ENCODE measurements at places on chromosomes 5 and 9.

DNA sequence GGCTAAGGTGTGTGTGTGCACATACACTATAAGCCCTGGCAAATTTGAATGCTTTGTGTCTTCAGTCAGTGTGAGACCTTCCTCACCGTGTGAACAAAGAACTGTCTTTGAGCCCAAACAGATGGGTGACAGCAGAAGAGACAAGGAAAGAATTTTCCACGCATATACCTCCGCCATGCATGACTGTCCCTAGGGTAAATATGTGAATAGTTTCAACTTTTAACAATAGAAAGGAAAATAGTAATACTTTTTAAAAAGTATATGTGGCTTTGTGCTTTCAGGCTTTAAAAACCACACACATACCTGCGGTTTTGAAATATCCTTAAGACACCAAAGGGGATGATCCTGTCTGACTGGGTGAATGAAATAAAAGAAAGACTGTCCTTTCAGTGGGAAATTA, 438.6 kb upstream of the MPDZ start:
- no peak for DNase-seq

DNA sequence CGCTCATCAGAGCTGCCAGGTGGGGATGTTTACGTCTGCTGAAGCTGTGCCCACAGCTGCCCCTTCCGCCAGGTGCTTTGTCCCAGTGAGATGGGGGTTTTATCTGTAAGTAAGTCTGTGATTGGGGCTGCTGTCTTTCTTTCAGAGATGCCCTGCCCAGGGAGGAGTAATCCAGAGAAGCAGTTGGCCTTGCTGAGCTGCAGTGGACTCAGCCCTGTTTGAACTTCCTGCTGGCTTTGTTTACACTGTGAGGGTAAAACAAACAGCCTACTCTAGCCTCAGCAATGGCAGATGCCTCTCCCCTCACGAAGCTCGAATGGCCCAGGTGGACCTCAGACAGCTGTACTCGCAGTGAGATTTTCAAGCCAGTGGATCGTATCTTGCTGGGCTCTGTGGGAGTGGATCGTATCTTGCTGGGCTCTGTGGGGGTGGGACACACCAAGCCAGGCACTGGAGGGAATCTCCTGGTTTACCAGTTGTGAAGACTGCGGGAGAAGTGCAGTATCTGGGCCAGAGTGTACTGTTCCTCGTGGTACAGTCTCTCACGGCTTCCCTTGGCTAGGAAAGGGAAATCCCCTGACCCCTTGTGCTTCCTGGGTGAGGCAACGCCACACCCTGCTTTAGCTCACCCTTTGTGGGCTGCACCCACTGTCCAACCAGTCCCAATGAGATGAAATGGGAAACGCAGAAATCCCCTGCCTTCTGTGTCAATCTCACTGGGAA, 530.1 kb upstream of the DMAC1 start:
- no peak for DNase-seq

- DNase-seq: no peak
These were observed 77.6 kb downstream of the CDO1 start for GRCh38 chr5:115738830-115739229.

- no peak for DNase-seq
These were observed 4.0 kb downstream of the SAP30L start for GRCh38 chr5:154449786-154450185.

DNA sequence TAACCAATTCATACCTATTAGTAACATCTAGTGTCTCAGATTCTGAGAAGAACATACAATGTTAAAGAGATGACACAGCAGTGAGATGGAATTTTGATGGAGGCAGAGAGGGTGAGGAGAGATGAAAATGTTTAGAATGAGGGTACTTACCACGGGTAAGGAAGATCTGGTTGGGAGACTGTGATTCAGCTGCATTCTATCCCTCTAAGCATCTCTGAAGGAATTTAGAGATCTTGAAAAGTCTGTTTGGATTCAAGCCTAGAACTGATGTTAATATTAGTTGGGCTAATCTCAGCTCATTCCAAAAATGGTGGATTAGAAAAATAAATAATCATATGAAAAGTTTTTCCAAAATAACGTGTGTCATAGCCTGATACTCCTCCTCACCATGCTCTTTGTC, 191.5 kb upstream of the CLINT1 start:
- no peak for DNase-seq

DNA sequence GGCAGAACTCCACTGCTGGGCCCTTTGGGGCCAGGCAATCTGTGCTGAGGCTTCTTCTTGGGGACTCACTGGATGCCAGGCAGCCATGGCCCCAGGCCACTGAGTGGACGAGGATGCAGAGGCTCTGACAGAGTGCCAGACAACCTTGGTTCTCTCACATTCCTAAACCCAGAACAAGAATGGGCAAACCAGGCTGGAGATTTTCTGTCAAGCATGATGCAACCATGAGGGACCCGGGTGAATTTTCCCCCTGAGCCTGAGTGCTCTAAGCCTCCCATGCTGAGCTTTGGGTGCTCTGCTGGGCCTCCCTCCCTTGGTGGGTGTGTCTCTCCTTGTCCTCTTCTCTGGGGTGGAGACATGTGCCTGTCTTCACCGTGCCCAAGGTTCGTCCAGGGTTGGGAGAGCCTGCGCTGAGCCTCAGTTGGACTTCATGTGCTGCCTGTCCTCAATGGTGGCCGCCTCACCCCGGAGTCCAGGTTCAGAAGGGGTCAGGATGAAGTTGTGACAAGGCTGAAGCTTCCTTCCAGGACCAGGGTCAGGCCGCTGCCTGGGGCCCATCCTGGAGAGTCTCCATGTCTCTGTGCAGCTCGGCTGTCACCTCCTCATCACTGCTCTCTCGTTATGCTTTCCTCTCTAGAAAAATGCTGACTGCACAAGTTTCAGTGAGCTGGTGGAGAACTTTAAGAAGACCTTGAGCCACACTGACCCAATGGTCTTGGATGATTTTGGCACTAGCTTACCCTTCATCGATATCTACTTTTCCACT, 24.1 kb downstream of the PITX1 start:
- no peak for DNase-seq

DNA sequence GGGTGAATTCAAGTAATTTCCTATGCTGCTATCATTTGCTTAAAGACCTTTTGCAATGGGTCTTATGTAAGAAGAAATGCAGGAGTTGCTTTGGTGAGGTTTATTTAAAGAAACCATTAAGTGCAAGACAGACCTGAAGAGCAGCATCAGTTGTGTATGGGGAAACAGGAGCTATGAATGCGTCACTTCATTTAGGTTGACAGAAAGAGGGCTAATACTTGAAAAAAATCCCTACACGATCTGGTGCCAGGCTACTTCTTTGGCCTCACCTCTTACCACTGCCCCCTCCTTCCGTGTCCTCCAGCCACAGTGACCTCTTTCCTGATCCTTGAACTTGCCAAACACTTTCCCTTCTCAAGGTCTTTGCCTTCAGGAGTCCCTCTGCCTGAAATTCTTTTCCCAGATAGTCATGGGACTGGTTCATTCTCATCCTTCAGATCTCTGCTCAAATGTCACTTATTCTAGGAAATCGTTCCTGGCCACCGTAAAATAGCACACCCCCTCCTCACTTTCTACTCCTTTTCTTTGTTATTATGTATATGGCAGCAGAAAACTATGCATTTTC, 1.4 kb upstream of the JAK2 start:
- no peak for DNase-seq

- no peak for DNase-seq
These were observed 82.5 kb downstream of the ADCY2 start for GRCh38 chr5:7478459-7478858.

DNA sequence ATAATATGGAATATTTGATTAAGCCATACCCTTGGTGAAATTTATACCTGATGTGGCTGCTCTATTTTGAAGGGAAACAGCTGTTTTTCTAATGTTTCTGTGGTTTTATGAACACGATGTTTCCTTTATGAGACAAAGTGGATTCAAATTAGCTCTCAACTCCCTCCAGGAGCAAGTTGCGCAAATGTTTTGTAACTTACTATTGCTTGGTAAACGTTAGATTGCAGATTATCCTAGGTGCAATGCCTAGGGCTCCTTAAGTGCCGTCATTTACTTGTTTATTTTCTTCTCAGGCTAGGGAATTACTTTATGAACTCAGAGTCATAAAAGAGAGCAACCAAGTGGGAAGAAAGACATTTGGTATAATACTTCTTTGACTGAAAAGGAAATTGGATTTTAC, 763.1 kb downstream of the TAF11L14 start:
- DNase-seq: no peak

GRCh38 chr5:159211729-159212174, 2.4 kb upstream of the RNF145 start:
- no peak for DNase-seq

DNA sequence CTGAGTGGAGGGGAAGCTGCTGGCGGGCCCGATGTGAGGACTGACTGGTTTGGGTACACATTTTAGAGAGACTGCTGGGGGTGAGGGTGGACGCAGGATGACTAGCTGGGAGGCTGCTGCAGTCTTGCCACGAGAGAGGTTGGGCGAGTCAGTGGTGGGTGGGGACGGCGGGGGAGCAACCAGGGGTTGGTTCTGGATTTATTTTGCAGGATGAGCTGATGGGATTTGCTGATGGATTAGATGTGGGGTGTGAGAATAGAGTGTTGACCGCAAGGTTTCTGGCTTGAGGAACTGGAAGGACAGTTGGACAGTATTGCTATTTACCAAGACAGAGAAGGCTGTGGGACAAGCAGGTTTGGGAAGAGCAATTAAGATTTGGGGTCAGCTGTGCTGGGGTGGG, 5.8 kb upstream of the NDST1 start:
- DNase-seq: no peak

DNA sequence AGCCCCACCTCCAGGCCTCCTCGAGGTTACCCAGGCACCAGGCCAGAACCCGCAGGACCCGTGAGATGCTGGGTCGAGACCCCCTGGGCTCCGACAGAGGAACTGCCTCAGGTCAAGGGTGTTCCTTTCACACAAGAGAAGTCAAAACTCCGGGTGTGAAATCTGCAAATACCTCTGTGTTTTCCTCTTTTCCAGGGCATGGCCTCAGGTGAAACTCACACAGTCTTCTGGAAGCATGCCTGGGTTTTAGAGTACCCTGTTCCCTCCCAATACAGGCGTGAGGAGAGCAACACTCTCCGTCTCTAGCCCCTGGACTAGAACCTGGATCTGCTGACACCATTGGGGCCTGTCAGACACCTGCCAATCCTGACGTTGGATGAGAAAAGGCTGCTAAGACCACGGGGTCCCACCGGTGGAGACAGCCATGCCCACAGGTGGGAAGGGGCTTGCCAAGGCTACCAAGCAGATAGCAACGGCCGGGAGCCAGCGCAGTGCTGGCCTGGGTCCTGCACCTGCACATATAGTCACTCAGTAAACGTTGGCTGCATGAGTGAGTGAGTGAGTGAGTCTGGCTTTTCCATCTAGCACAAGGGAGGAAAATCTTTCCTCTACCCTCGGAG, 182.0 kb upstream of the PPP1R26 start:
- DNase-seq: no peak

GRCh38 chr5:103451261-103451660, 111.3 kb downstream of the NUDT12 start:
- DNase-seq: no peak

DNA sequence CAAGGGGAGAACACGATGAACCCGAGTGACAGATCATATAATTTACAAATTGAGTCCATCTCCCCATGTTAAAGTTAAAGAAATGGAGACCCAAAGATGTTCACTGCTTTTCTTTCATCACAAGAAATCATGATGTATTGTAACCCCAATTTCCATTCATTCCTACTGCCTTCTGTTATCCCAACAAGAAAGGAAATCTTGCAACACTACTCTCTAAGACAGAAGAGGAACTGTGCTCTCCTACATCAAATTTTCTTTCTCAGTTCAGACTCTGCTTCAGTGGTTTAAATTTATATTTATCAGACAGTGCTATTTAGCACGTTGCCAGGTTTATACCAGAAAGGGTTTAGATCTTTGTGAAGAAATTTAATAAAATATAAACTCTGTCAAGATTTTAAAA, 83.8 kb upstream of the RASA1 start:
- no peak for DNase-seq

GRCh38 chr9:120846251-120846889, 3.6 kb upstream of the PSMD5 start:
- no peak for DNase-seq

DNA sequence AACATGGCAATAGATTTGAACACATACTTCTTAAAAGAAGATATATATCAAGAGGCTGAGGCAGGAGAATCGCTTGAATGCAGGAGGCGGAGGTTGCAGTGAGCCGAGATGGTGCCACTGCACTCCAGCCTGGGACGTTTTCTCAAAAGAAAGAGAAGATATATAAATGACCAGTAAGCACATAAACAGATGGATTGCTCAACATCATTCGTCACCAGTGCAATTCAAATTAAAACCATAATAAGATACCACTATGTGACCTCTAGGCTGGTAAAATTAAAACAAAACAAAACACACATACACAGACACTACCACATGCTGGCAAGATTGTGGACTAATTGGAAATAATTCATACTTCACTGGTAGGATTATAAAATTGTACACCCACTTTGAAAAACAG, 5.3 kb upstream of the TXN start:
- no peak for DNase-seq

DNA sequence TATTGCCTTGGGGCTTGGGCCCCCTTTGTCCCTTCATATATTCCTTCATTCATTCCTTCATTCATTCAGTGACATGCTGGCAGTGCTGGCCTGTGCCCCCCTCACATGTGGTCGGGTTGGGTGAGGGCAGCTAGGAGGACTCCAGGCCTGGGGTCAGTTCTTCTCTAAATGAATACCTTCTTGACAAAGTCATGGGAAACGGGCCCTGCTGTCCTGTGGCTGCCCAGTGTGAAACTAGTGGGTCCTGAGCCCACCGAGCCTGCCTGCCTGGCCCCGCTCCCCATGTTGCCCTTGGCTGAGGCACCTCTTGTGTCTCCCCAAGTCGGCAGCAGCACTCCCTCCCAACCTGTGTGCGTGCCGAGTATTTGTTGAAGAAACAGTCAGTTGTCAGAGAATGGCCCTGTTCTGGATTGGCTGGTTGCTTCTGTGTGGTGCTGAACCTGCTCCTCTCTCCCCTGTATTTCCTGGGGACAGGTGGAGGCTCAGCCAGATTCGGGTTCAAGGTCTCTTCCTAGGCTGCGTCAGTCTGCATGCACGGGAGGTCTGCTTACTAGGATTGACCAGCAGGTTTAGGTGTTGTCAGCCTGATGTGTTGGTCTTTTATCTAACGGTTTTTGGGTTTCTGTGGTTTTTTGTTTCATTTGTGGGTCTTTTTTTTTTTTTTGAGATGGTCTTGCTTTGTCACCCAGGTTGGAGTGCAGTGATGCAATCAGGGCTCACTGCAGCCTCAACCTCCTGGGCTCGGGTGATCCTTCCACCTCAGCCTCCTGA, 3.0 kb upstream of the CEL start:
- DNase-seq: no peak

- DNase-seq: no peak
These were observed 52.5 kb downstream of the ICE1 start for GRCh38 chr5:5474961-5475360.

DNA sequence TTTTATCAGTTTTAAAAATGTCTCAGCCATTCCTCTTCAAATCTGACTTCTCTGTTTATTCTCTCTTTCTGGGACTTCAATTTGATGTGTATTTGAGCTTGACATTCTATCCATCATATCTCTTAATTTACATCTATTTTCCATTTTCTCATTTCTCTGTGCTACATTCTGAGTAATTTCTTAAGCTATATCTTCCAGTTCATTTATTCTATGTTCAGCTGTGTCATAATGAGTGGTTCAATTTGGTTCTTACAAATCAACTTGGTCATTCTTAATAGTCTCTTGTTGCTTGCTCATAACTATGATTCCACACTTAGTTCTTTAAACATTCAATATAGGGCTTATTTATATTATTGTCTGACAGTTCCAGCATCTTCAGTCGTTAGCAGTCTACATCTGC, 16.9 kb downstream of the CKMT2 start:
- no peak for DNase-seq
